ENCODE measurements at places on chromosomes 11 and 22.

GRCh38 chr11:60206616-60207015 lies 23.7 kb upstream of the MS4A6A start:
- DNase-seq = no peak

DNA sequence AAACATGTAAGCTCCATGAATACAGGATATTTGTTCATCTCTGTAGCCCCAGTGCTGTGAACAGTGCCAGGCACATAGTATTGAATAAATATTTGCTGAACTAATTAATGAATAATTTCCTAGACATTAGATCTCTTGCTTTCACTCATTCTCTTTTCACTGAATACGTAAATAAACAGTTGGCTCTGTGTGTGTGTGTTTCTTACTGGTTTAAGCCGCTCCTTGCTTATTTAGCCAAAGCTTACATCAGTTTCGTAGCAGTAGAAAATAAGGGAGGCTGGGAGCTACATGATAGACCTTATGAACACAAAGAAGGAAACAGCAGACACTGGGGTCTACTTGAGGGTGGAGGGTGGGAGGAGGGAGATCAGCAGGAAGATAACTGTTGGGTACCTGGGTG lies 17.2 kb downstream of the KREMEN1 start:
- peak; percentile 66 for DNase-seq

- no peak for DNase-seq
Measured at GRCh38 chr11:44133335-44133946, 38.0 kb downstream of the EXT2 start.

DNA sequence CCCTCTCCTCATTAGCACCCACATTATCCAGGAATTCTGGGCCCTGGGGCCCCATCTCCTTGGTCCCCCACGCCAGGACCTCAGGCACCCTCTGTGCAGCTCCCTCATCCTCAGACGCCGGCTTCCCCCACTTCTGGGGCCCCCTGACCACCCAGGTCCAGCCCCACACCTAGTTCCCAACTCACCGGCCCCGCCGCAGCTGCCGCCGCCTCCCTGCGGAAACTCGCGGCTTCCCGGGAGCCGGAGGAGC lies at the start of gene PCSK7:
Gene PCSK7 (minus strand): TSS at position 232 of the 250 bp plus-strand sequence. CDS start 2,229 bp downstream, outside the sequence.
- DNase-seq = no peak

DNA sequence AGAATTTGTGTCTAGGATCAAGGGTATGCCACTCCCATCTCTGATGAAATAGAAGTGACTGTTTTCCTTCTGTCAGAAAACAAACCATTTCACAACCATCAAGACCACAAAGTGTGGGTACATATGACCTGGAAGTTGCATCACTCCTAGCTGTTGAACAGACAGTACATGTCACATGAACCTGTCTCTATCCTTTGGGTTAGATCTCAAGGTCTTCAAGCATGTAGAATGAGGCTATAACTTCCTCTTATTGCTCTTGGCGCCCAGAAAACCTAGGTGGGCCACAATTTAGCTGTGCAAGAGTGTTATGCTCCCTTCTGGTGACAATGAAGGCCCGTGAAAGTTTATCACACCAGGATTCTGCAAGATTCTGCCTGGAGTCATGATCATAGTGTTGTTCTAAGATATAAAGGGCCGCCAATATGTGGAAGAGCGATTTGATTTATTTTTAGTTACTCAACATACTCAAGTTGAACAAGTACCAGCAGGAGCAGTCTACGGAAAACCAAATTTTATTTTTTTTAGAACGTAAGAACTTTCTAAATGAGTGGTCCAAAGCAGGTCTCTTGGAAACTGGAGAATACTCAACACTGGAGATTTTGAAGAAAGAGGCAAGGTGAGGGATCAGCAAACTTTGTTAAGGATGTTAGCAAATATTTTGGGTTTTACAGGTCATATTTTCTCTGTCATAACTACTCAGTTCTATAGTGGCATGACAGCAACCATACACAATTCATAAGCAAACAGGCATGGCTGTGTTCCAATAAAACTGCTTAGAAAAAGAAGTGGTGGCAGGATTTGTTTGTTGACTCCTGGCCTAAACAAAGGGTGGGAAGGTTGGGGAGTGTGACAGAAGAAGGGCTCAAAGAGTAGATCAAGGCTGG lies 101.8 kb downstream of the USP35 start:
- DNase-seq = no peak

- DNase-seq = peak; percentile 2
Measured at GRCh38 chr11:96028746-96029145, 104.8 kb upstream of the MTMR2 start.
